ENCODE measurements at places on chromosomes 2 and 18.

DNA sequence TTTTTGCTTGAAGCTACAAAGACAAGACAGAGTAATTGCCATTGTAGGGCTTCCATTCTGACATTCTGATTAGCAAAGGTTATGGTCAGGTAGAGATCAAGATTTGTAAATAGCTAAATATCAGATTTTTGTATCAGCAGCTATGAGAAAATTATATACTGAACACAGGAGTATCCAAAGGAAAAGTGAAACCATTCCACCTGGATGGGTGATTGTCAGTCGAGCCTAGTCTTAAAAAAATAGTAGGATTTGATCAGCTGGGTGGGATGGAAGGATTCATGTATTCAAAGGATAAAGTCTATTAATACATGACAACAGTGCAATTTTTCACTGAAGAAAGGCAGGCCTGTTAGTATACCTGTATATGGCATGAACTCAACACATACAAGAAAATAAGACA is 222.7 kb downstream of the GCA start:
- DNase-seq = no peak

DNA sequence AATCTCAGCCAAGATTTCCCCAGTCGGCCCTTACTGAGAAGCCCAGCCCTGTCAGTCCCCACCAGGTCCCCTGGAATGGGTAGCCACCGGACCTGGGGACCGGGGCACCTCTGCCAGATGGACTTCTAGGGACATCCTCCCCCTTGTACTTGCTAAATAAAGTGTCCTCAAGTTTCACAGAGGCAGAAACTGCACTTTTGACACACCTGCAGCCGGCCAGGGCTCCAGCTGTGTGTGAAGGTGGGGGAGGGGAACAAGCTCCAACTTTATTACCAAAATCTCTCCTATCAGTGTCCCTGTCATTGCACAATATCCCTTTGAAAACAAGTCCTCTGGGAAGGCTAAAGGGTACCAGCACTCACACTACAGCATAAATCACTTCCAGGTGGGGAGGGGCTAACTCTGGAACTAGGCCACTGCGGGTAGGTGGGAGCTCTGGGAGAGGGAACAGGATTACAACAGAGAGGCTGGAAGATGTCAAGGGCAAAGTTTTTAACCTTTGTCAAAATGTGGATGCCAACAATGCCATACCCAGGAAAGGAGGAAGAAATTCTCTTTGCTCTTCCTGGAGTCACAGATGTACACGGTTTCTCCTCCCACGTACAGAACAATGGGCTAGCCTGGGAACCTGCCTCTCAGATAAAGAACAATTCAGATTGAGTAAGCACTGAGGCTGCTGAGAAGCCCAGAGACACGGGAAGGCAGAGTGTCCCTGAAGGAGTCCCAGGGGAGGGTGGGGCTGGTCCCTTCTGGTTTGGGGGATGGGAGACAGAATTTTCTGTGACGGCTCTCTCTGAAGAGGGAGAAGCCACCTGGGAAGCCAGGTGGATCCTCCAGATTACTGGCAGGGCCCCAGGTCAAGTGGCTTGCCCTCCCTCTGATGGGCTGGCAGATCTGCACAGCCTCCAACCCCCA is 11.0 kb downstream of the SDC1 start:
- DNase-seq = no peak

GRCh38 chr2:147045113-147045512 is 799.7 kb upstream of the ACVR2A start:
- DNase-seq = no peak

GRCh38 chr2:173876833-173877413 is 88.2 kb downstream of the SP3 start:
- DNase-seq = no peak

DNA sequence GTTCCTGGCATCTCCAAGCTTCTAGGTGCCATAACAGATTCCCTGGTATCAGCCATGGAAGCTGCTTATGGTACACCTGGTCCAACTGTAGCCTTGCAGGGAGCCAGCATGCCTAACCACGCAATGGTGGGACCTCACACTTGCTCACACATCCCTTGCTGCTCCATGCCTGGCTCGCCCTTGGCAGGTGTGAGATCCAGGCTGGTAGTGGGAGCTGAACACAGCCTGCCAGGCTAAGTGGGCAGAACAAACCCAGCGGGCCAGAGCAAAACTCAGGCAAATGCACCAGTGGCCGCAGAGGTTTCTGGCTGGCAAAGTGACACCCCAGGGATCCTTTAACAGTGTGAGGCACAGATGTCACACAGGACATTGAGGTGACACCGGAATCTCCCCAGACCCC is 185.8 kb downstream of the NDUFA10 start:
- no peak for DNase-seq

DNA sequence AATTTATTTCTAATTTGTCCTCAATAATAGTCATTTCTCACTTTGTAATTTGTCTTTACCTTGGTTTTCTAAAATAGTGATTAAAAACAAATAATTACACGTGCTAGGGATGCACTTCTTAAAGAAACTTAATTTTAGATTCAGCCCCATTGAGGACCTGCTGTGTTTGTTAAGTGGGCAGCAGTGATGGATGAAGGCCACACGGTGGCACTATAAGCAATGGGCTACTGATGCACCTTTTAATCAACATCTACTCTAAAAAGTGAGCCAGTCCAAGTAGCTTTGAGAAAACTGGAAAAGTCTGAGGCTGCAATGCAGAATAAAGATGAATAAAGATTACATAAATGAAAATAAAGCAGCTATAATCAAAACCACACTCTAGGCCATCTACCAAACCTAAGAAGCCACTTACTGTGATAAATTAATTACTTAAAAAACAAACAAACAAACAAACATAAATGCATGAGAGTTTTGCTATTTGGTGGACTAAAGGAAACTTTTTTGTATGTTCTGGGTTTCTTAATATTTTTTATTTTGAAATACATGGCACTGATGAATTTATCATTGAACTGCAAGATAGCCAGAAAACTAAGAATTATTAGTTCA is 89.3 kb downstream of the PDE11A start:
- no peak for DNase-seq

- no peak for DNase-seq
Observed at GRCh38 chr2:143157418-143157817, 28.2 kb downstream of the ARHGAP15 start.

DNA sequence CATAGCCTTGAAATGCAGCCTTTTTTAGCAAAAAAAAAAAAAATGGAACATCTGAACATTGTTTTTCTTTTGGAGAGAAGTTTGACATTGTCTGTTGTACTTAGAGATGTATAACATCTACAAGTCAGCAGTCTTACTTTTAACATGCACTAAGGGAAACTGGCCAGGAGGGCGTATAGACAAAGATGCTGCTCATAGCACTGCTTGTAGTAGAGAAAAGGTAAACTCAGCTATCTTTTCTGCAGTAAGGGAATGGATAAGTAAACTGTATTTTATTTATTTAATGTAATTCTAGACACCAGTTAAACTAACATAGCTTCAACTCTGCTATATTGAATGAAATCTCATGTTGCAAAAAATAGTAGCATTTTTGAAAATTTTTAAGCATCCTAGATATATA is 489.6 kb downstream of the PTPRM start:
- DNase-seq = no peak

DNA sequence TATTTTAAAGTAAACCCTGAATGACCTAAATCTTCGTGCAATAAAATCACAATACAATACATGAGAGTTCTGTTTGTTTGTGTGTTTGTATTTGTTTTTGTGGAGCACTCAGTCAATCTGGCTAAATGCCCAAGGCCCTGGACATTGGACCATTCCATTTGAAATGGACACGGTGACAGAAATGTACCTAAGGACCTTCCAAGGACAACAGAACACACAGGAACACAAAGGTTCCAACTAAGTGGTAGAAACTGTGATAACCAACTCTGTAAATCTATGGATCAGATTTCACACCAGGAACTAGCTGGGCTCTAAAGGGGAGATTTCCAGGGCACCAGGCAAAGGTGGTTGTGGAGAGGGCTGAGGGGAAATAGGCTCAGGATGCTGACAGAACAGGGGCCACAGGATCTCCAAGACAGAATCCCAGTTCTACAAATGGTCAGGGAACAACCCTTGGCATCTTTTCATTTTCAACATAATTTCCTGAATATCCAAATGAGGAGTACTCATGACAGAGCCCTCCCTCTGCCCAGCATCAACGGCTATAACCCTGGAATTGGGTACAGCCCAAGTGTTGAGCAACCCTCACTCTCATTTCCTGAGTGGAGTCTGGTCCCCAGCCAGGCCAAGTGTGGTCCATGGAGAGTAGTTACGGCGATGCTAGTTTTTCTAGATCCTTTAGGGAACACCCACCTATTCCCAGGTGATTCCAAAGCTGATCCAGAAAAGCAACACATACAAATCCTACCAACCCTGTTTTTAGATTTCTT is 78.4 kb downstream of the NCKAP5 start:
- no peak for DNase-seq

DNA sequence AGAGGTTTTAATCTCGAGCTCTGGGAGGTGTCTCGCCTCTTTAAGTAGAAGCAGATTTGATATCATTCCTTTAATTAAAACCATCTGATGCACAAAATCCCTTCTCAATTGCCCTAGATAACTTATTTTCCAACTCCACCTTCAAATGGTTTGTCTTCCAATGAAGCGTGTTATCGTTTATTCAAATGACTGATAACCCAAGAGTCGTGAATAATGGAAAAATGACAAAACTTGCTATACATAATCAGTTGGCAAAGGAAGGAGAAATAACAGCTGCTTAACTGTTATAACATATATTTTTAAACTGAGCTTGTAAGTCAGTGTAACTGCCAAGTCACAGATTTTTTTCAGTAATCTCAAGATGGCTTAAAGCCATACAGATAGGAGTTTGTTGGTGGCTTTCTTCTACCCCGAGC is 144.6 kb downstream of the QPCT start:
- no peak for DNase-seq

DNA sequence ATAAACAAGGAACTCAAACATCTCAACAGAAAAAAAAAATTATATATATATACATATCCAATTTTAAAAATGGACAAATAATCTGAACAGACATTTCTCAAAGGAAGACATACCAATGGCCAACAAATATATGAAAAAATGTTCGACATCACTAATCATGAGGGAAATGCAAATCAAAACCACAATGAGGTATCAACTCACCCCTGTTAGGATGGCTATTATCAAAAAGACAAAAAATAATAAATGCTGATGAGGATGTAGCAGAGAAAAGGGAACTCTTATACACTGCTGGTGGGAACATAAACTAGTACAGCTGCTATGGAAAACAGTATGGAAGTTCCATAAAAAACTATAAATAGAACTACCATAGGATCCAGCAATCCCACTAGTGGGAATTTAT is 46.1 kb downstream of the CLASP1 start:
- DNase-seq = no peak

GRCh38 chr2:2899826-2900225 is 477.8 kb downstream of the EIPR1 start:
- DNase-seq = no peak

GRCh38 chr2:30613001-30613400 is 166.0 kb downstream of the LCLAT1 start:
- DNase-seq = no peak

DNA sequence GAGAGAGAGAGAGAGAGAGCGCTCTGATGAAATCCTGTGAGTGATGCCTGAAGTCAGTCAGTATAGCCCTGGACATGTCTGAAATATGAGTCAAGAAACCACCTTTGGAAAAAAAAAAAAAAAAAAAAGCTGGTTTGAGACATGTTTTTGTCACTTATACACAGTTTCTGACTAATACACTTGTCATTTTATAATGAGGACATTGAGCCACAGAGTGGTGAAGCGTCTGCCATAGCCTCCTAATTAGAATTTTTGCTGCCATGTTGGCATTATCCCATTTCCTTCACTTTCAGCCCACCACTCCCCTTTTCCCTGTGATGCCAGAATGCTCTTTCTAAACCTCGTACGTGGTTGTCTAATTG is 15.7 kb upstream of the MYO3B start:
- DNase-seq = no peak

DNA sequence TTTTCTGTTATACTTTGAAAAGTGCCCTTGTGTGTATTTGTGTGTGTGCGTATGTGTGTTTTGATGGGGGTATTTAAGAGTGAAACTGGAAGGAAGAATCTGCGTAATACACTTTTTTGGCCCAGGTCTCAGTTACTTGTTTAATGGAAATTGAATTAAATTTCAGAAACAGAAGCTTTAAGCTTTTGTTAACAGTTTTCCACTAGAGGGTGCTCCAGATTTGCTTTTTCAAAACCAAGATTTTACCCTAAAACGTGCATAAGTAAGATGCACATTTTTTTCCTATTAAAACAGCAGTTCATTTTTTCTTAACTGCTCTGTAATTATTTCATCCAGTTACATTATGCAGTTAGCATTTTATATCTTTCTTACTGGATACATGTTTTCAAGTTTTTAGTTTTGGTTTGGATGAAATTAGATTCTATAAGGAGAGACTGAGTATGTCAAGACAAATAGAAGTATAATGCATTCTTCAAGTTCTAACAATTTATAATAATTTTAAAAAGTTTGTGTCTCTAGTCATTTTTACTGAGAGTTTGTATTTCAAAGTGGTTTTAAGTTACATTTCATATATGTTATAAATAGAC is 97.2 kb downstream of the PIK3C3 start:
- no peak for DNase-seq

DNA sequence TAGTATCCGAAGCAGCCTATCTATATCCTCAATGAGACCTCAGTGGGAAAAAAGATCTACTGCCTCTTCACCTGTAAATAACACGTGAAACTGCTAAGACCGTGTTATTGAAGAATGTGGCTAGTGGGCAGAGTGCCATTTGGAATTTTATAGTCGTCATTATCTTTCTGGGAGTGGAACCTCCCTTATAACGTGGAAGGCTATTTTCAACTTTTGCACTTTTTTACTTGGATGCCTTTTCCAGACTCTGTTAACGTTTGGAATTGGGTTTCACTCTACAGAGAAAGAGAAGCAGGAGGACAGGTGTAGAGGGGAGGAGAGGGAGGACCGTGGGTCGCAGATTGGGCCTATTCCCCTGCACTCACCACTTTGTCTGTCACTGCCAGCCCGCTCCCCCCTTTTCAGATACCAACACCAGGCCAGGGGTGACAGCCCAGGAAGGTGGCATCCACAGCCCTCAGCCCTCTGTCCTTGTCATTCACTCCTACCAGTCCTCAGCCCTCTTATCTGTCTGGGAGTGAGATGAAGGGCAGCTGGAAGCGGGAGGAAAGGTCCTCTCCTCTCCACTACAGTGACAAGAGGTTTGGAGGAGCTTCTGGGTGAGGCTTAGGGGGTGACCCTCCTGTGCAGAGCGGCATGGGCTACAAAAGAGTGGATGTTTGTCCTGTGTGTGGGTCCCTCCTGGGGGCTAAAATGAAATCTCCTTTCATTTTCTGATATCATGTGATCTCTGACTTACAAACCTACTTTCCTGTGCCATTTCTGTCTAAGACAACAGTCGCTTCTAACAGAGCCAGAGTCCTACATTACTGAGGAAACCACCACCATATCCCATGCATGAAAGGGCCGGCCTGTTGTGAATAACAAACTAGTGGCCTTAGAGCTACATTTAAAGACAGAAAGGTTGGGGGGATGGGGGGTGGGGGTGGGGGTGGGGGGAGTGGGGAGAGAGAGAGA is 23.9 kb upstream of the CEP68 start:
- no peak for DNase-seq

DNA sequence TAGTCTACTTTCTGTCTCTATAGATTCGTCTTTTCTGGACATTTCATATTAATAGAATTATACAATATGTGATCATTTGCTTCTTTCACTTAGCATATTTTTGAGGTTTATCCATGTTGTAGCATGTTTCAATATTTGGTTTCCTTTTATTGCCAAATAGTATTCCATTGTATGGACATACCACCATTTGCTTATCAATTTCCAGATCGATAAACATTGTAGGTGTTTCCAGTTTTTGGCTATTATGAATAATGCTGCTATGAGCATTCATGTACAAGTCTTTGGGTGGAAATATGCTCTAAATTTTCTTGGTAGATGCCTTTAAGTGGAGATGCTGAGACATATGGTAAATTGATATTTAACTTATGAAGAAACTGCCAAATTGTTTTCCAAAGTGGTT is 114.1 kb downstream of the RND3 start:
- no peak for DNase-seq
